ENCODE measurements at places on chromosomes 13 and 19.
A peak's percentile ranks its signal among the peaks of the same experiment; 100 is the strongest.

GRCh38 chr19:46803555-46803954 is 15.2 kb upstream of the SLC1A5 start:
- DNase-seq, result no peak

- no peak for DNase-seq
Observed at GRCh38 chr19:42276821-42277220, 7.8 kb downstream of the CIC start.

- no peak for DNase-seq
Observed at GRCh38 chr19:32397671-32398101, 7.9 kb upstream of the DPY19L3 start.

GRCh38 chr19:35086455-35086854 is 29.2 kb upstream of the FXYD3 start:
- DNase-seq, result no peak

GRCh38 chr13:28058866-28059613 is 41.3 kb downstream of the FLT3 start:
- peak; percentile 29 for DNase-seq

DNA sequence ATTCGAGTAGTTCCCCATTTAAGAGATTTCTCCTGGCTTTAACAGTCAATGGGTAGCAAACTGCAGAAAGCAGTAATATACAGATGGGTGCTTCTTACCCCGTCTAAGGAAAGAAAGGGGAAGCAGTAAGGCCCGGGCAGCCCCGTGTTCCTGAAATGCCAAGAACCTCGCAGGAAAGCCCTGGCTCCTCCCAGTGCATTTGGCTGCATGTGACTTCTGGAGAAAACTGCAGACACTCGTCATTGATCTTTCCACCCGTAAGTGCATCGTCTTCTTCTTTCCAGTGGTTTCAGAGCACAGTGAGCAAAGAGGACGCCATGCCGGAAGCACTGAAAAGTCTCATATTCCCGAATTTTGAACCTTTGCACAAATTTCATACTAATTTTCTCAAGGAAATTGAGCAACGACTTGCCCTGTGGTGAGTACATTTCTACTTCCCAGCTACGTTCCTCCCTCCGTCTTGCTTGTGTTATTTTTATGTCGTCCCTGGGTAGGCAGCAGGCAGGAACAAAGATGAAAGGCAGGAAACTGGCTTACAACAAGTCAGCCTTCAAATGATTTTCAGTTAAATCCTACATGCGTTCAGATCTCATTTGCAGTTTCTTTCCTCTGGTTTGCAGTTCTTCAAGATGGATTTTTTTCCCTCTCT is 165.2 kb downstream of the STK24 start:
- no peak for DNase-seq

DNA sequence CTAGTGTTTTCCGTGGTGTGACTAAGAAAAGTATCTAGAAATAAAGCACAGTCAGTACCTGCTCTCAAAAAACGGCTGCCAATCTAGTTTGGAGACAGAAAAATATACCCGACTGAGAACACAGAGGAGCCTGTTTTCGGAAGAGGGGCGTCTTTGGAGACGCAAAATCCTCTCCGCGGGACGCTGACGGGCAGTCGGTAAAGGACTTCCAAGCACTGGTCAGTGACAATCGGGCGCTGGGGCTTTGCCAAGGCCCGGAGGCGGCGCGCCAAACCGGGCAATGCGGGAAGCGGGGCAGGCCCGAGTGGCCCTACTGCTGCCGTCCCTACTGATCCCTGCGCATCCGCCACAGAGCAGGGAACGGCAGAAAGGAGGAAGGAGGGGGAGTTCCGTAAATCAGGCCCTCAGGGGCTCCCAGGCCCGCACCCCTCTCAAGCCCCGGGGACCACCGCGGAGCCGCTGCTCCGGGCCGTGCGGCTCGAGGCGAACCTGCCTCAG is 588 bp upstream of the DPY19L3 start:
- DNase-seq, result no peak

- DNase-seq, result no peak
Observed at GRCh38 chr19:41808663-41809566, 12.5 kb downstream of the CEACAM3 start.

- no peak for DNase-seq
Observed at GRCh38 chr19:27872370-27872769, 1340.6 kb downstream of the UQCRFS1 start.

GRCh38 chr13:43411741-43412140 is 375.0 kb downstream of the ENOX1 start:
- DNase-seq, result no peak

GRCh38 chr13:75762076-75762937 is 126.2 kb downstream of the LMO7 start:
- no peak for DNase-seq

DNA sequence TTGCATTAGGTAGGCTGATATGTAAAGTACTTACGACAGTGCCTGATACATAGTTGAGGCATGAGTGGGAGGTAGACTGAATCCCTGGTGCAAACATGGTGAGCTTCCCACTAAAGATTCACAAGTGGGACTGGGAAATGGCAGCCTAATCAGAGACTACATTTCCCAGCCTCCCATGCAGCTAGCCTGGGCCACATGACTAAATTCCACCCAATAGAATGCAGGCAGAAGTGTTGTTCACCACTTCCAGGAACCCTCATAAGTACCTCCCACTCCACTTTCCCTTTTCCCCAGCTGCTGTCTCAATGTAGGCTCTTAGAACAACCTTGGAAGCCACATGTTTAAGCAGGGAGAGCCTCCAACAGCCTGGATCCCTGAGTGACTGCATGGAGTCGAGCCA is 104.9 kb downstream of the CACNA1A start:
- no peak for DNase-seq

DNA sequence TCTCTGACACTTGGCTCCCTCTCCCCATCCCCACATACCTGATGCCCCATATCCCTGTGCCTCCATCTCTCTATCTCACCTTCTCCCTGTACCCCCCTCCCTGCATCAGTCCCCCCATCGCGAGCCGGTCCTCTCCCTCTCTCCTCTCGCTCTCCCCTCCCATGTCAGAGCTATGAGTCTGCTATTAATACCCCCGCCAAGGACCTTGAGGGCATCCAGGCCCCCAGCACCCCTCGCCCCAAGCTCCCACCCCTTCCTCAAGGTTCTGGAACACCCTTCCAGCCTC is 1.6 kb downstream of the GRIN2D start:
- no peak for DNase-seq

DNA sequence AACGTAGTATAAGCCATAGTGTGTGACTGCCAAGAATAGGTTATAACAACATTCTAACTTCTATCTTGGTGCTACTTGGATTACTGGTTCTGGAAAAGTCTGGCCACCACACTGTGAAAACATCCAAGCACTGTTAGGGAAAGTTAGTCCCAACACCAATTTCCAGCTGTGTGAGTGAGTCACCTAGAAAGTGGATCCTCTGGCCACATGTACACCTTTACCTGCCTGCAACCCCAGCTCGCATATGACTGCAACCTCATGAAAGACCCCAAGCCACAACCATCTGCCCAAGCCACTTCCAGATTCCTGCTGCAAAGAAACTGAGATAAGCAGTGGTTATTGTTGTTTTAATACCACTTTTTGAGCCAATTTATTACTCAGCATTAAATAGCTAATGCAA is 404.5 kb downstream of the KCTD12 start:
- DNase-seq, result no peak

GRCh38 chr13:85671336-85671735 is 127.9 kb downstream of the SLITRK6 start:
- DNase-seq, result no peak

GRCh38 chr19:31625056-31625455 is 275.8 kb upstream of the TSHZ3 start:
- no peak for DNase-seq

GRCh38 chr19:46082728-46083050 is 41.8 kb downstream of the IGFL3 start:
- DNase-seq, result no peak

DNA sequence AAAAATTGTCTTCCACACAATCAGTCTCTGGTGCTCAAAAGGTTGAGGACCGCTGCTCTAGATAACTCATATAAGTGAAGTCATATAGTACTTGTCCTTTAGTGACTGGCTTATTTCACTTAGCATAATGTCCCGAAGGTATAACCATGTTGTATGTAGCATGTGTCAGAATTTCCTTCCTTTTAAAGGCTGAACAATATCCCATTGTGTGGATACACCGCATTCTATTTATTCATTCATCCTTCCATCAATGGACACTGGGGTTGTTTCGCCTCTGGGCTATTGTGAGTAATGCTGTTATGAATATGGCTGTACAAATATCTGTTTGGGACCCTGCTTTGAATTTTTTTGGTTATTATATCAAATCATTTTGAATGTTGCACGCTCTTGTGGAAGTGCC is 4.6 kb upstream of the LYPD5 start:
- DNase-seq, result no peak

DNA sequence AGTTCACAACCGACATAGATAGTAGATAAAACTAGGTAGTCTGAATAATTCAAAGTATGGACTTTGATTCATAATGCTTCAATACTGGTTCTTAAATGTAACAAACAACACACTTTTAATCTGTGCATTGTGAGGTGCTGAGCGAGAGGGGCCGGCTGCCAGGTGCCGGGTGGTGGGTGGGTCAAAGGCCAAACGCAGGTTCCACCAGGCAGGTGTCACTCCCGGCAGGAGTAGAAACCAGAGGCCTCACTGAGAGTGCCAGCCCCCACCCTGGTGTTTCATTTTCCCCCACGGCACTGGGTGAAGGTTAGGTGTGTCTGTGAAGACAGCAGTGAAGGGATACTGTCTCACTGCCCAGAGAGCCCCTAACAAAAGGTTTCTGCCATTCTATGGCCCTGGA is 4.2 kb upstream of the TUBGCP3 start:
- DNase-seq, result no peak

DNA sequence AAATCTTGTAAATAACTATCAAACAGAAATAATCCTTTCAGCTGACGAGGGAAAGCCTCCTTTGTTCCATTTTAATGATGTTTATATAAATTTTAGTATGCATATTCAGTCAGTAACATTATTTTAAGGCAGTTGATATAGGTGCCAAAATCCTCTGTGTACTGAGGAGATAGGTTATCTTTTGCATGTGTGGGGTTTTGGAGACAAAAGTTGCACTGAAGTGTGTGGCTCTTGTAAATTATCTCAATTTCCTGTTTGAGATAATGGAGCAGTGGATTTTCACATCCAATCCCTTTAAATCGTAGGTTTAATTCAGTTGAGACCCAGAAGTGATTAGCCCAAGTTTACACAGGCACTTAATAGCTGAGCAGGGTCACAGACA is 106.6 kb downstream of the RGCC start:
- DNase-seq, result no peak

DNA sequence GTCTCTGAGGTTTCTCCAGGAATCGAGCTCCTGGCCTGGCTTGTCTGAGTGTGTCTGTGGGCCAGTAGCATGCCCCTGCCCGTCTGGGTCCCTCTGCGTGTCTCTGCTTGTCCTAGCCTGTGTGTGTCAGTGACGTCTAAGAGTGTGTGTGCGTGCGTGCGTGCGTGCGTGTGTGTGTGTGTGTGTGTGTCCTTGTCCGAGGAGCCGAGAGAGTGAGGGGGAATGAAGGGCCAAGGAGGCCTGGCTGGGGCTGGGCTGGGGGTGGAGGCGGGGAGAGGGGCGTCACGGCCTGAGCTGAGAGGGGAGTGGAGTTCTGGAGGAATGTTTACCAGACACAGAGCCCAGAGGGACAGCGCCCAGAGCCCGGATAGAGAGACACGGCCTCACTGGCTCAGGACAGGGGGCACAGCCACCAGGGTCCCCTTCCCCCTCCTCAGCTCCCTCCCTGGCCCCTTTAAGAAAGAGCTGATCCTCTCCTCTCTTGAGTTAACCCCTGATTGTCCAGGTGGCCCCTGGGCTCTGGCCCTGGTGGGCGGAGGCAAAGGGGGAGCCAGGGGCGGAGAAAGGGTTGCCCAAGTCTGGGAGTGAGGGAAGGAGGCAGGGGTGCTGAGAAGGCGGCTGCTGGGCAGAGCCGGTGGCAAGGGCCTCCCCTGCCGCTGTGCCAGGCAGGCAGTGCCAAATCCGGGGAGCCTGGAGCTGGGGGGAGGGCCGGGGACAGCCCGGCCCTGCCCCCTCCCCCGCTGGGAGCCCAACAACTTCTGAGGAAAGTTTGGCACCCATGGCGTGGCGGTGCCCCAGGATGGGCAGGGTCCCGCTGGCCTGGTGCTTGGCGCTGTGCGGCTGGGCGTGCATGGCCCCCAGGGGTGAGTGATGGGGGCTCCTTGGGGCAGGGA is at the start of gene AXL:
AXL (plus strand) TSS at position 609 of the 893 bp plus-strand sequence; CDS start at position 779, 170 bp downstream.
- no peak for DNase-seq

- no peak for DNase-seq
Observed at GRCh38 chr19:48735031-48735615, 5.3 kb downstream of the RASIP1 start.
